ENCODE measurements at places on chromosomes 5 and 9. TPM values are rescaled to one million over a fixed set of nuclear protein-coding genes. Genes with fewer than 3 reads are reported as not detected.

DNA sequence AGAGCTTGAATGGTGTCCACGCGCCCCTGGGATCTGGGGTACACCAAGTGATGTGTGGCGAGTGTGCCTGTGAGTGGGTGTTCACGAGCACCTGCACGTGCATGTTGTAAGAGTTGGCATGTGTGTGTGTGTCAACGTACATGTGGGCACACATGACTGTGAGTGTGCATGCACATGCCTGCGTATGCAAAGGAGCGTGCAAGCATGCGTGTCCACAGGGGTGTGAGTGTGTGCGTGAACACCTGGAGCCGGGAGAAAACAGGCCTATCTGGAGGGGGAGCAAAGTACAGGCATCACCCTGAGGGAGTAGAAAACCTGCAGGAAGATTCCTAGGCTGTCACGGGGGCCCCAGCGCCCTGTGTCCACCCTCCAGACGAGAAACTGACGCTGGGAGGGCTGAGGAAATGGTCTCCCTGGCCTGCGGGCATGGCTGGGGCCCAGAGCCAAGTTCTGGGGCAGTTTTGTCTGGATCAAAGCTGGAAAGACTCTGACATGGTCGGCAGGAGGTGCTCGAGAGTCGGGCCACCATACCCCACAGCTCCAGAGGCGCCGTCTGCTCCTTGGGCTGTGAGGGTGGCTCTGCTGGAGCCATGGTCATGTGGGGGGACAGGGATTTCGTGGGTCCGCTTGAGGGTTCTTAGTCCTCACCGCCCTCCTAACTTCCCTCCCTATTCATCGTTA is 31.8 kb downstream of the PTGES start:
- no peak for DNase-seq

- DNase-seq, result no peak
Observed at GRCh38 chr9:8895106-8895860, 1095.7 kb upstream of the DMAC1 start.

- DNase-seq, result no peak
Observed at GRCh38 chr5:86075139-86075538, 542.6 kb upstream of the COX7C start.

DNA sequence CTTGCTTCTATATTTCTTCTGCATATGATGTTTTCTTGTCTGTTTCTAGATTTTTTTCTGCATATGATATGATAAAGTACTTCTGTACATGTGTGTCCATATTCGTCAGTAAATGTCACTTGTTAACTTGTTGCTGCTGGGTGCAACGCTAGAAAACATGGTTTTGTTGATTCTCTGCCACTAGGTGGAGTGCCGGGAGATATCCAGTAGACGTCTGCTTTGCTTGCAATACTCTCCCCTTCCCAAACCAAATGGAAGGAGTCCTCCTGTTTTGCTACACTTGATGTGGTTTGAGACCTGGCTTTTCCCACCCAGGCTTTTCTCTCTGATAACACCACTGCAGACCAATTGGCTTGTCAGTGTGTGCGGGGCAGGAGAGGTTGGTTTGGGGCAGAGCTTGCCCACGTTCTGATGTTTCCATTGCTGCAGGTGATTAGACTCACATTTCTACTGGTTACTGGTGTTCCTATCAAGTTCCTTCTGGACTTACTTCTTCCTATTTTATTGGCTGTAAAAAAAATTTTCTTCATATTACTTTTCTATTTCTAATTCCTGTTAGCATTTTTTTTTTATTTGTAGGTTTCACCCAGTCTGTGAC is 900.0 kb upstream of the CDH10 start:
- peak; percentile 4 for DNase-seq

DNA sequence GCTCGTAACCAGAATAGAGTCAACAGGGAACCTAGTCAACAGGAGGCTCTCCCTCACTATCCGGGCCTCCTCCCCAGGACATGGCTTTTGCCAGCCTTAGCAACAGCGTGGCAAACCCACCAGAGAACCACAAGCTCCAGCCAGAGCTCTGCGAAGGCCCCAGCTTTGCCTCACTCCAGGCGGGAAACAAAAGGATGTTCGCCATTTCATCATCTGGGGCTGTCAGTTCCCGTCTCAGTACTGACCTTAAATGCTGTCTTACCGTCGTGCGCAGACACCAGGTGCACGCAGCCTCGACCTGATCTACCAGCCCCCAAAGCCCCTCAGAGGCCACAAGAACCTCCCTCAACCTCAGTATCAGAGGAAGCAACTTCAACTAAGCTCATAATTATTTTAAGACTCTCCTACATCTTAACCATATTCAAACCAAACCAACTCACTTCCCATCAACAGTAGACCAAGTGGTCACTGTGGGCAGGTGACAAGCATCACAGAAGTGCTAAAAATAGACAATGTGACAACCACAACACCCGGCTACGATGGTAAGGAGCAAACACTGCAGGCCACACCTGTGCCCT is 71.4 kb downstream of the SEMA4D start:
- no peak for DNase-seq

DNA sequence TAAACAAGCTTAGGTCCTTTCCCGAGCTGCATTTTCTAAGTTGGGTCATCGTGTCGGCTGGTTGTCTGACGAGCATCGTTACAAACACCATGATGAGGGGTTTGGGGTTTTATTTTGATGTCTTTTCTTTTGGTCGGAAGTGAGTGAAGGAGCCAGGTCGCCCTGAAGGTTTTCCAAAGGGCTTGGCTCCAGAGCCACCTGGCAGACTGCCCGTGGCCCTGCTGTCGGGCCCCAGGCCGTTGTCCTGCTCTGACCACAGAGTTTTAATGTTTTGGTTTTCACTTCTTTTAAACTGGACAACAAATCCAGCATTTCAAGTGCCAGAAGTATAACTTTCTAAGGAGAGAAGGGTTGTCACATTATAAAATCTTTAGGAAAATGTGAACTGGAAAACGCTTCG is 42.3 kb downstream of the TENT4A start:
- no peak for DNase-seq

GRCh38 chr9:112032743-112033142 is 136.1 kb downstream of the UGCG start:
- no peak for DNase-seq

- no peak for DNase-seq
Observed at GRCh38 chr9:99377790-99378775, 156.0 kb downstream of the SEC61B start.

DNA sequence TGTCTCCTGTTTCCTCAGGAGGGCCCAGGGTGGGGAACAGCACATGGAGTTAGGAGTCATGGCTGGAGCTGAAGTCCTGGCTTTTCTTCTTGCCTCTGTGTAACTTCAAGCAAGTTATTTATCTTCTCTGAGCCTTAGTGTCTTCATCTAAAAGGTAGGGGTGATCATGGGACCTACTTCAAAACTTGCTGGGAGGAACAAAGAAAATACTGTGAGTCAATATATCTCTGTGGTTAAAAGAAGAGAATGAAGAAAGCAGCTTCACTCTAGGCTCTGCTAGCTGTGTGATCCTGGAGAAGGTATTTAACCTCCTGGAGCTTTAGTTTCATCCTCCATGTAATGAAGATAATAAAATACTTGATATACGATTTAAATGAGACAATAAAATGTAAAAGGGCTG is 26.5 kb downstream of the AFAP1L1 start:
- DNase-seq, result no peak

DNA sequence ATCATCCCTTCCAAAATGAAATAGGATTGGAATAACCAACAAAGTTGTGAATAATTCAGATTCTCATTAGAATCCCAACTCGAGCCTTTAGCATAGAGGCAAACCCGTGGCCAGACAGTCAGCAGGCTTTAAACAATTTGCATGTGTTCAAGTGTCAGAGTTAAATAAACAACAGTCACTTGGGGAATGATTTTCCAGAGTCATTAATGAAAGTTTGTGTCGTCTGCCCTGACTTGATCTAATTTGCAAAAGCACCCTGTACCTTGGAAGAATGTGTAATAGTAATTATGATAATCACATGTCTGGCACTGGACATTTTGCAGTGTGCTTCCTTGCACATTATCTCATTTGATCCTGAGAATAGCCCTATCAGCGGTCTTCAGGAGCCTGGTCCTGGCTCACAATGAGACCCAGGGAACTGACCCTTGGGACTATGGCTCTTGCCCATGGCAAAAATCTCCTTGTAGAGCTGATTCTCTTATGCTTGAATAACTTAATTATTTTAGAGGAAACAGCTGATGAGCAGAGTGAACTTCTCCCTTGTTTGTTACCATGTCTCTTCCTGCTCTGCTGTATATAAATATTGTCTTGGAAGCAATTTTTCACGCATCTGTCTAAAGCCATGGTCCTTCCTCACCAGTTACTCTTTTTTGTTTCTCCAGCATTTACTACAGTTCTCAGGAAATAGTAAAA is 272.7 kb downstream of the NR3C1 start:
- no peak for DNase-seq

- DNase-seq, result no peak
Observed at GRCh38 chr9:125965477-125965876, 218.3 kb downstream of the PBX3 start.

DNA sequence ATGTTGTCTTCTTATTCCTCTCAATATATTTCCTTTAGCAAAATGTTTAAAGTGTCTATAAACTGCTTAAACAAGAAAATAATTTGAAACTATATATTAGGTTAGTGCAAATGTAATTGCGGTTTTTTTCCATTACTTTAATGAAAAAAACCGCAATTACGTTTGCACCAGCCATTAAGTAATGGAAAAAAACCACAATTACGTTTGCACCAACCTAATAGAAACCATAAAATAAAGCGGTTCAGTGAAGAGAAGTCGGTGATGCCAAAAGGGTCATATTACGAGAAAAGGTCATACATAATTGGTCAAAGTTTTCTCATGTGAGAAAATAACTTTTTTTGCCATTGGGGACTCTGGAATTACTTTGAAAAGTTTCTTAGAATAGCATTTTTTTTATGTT is 385.6 kb upstream of the ST8SIA4 start:
- DNase-seq, result no peak

- DNase-seq, result no peak
Observed at GRCh38 chr5:57412680-57413079, 69.9 kb downstream of the ACTBL2 start.

GRCh38 chr5:178058321-178059012 is 54.9 kb upstream of the N4BP3 start:
- no peak for DNase-seq

GRCh38 chr5:135062216-135063055 is 28.4 kb upstream of the PITX1 start:
- DNase-seq, result no peak

DNA sequence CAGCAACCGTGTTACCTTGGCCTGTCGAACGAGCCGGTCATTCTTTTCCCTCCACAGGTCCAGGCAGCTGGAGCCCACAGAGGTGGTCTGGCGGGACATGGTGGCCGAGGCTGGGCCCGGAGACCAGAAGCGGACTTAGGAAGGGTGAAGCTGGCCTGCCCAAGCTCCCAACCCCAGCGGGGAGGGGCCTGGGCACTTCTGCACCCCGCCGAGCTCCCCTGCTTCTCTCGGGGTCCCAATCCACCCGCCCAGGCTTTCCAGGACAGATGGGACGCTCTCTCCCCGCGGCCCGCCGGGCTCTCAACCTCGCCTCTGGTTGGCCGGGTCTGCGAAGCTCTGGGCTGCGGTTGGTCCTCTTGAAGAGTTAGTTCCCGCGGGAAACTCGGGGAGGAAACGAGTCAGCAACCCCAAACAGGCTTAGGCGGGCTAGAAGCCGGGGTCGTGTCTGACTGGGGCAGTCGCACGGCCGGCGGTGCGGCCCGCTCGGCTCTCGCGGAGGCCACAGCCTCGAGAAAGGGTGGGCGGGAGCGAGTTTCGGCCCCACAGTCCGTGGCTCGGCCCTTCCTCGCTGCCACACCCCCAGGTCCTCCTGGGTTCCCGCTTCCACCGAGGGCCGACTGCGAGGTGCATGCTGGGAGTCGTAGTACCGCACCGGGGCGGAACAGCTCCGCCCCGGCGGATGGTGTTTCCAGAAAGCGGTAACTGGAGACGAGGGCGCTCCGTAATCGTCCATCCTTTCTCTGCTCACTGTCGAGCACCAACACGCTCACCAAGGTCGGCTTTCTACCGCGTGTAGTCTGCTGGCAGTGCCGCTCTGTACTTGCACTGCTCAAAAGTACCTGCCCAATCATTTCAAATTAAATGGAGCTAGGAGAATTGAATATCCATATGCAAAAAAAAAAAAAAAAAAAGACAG is at the start of gene FANCG:
FANCG (minus strand) TSS at position 517 of the 916 bp plus-strand sequence; CDS start at position 99, 418 bp downstream.
- DNase-seq, result peak; percentile 67

DNA sequence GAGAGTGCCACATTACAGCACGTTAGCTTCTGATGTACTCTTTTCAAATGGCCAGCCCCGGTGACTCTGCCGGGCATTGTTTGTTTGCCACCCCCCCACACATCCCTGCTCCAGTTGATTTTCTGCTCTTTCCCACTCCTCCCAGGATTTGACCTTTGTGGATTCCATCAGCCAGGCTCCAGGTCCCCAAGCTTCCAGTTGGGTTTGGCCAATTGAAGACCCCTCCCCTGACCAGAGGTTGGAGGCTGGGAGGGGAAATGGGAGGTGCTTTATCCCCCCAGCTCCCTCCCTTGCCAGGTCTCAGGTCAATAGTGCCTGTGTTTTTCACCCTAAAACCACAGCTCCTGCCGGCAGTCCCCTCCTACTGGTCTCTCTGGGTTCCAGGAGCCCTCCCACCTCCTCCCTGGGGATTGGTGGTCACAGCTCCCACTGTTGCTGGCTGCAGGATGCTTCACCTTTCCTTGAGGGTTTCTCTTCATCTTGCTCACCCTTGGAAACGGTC is 34.9 kb downstream of the IRF1 start:
- no peak for DNase-seq

GRCh38 chr5:157864067-157864466 is 5.1 kb upstream of the CLINT1 start:
- DNase-seq, result no peak

- DNase-seq, result no peak
Observed at GRCh38 chr5:165127941-165128340, 1622.5 kb downstream of the MAT2B start.

DNA sequence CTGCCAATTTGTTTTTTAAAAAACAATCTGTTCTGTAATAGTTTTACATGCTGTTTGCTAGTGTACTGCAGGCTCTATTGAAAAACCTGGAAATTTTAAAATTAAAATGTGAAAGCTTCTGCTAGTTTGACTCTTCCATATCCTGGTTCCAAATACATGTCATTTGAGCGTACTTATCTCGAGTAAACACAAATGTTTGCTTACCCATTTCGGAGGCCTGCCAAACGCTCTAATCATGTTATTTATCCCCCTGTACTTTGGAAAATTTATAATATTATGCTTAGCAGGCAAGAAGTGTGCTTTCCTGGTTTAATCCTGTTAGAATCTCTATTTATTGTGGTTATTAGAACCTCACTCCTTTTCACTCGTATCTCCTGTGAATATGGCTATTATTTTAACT is 476.8 kb upstream of the CYLC2 start:
- DNase-seq, result no peak

Gene SLC9A3
- total RNA-seq, result 3.0 TPM

Gene MAP1B
- 136 TPM for total RNA-seq

Gene WDR38
- total RNA-seq, result not detected

Gene FAF2
- total RNA-seq, result 45.5 TPM

Gene NKD2
- total RNA-seq, result 1.7 TPM
